Activated effector memory CD4-positive, alpha-beta T cell treated with Interleukin-2 at 50 U/mL for 16 hours (primary cell): ENCODE measurements at places on chromosomes 12 and 14.

DNA sequence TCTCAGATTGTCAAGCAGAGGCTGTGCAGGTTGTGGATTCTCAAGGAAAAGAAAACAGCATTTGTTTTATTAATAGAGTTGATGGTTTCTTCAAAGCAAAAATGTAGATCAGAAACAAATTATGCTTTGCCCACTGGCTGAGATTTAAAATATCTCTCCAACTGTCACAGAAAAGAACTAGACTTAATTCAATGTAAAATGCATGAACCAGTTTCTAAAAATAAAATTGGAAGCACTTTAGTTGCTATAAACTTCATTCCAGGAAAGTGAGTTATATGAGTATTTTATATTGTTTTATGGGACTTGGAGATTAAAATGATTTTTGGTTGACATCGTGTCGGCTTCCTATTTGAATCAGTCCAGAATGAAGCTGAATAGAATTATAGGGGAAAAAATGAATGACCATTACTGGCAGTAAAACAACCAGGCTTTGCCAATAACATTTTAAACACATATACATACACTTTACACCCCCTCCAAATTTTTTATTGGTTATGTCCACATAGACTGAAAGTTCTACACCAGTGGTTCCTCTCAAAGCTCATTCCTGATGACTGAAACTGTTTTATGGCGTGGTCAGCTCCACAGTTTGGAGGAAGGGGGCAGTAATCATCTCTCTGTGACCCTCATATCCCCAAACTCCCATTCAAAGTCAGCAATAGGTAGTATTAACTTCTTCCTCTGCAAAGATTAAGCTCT lies 55.5 kb upstream of the DAAM1 start:
- no peak for DNase-seq

GRCh38 chr12:18719922-18720510 lies 17.8 kb downstream of the PLCZ1 start:
- no peak for DNase-seq

DNA sequence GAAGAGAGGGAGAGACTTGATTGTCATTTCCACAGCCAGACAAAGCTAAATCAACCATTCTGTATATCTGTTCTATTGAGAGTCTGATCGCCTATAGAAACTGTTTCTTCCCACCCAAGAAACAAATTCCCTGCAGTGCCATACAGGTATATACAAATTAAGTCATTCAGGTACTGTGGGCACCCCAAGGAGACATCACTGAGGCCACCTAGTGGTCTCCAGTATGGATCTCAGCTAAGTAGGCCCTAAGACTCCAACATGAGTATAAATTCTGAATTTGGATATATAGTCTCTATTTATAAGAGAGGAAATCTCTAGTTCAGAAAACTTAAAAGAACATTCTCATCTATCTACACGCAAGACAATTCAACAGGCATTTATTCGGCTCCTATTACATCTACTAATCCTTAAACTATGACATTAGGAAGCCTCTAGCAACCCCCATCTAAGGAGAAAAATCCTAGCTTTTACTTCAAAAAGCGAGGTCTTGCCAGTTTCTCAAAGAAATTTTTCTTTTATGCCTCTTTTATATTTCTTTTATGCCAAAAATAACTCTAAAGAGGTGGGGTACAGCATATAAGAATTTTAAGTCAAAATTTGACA lies 62.6 kb downstream of the DCAF5 start:
- DNase-seq = no peak

GRCh38 chr14:24197056-24197450 lies 1.8 kb upstream of the TM9SF1 start:
- no peak for DNase-seq

DNA sequence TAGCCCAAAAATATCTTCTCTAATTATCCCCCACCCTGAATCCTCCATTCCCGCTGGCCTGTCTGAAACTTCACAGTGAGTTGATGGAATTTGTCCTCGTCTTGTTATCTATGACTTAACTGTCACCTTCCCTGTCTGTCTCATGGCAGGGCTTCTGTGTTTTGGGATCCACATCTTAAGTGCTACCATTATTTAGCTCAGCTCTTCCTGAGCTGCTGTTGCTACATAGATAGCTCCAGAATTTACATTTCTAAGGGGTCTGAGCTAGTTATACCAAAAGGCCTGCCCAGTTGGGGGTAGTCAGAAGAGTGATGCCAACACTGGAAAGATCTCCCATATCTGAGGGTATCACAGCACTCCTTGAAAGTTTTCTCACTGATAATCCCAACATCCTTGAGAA lies 57.0 kb upstream of the CDKN3 start:
- no peak for DNase-seq

GRCh38 chr14:95164506-95164905 lies 7.2 kb upstream of the DICER1 start:
- no peak for DNase-seq

DNA sequence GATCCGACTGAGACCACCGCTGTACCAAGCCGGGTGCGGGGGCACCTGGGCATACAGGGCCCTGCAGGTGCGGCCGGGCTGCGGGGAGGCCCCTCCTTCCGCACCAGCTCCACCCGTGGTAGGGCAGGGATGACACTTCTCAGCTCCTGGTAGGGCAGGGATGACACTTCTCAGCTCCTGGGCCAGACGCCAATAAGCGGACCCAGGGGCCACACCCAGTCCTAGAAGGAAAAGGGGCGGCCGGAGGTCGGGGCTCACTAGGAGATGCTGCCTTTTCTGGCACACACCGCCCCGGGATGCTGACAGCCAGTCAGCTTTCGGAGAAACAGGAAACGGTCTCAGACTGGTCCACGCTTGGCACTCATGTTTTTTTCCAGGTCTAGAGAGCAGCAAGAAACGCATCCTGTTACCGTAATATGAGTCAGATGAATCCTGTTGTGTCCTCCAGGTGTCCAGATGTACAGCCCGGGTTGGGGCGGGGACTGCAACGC lies 34.8 kb downstream of the NFKBIA start:
- DNase-seq = no peak

GRCh38 chr14:28952666-28953065 lies 186.1 kb downstream of the FOXG1 start:
- no peak for DNase-seq

- no peak for DNase-seq
These were observed 73.7 kb downstream of the ESR2 start for GRCh38 chr14:64220466-64220865.

- DNase-seq = no peak
These were observed 558.5 kb downstream of the TMTC2 start for GRCh38 chr12:83245156-83245555.

DNA sequence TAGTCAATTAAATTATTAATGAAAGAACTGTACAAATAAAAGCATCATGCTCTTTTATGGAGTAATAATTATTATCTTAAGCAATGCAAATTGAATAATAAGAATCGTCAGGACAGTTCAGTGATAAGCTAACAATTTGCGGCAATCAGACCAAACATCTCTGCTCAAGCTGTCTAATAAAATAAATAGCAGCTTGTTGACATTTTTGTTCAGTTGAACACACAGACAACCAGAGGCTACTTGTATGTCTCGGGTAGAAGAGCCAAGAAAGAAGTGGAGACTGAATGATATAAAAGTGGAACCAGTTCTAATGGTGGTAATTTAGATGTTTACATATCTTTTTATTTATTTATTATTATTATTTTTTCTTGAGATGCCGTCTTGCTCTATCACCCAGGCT lies 57.4 kb upstream of the FOXN3 start:
- DNase-seq = no peak

DNA sequence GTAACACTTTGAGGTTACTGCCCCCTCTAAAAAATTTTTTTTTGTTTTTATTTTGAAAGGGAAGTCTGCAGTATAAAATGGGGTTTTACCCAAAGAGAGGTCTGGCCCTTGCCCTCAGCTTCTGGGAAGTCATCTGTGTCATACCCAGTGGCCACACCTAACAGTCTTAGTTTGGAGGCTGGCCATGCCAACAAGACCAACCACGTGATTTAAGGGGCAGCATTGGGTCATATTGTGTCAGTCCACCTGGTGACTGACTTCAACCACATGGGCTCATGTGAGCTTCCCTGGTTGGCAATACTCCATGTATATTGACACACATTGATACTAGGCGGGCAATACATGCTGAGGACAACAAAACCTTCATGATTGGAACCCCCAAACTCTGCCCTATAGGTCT lies 173.9 kb downstream of the GXYLT1 start:
- no peak for DNase-seq

GRCh38 chr12:66964629-66965028 lies 285.8 kb upstream of the GRIP1 start:
- no peak for DNase-seq

DNA sequence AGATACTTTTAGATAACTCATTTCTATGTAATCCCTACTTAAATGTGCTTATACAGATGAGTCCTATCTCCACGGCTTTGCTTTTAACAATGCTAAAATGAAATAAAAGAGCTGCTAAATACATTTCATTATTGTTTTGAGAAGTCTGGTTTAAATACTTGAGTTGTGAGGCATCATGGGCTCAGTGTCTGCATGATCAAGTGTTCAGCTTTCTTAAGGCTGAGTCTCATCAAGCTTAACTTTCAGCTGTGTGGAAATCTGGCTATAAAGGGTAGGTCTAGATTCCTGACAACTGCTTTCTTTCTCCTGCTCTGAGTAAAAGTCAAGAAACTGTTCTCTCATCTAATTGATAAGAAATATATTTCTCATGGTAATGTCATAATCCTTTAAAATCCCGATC lies 235.4 kb downstream of the FSCB start:
- DNase-seq = no peak

DNA sequence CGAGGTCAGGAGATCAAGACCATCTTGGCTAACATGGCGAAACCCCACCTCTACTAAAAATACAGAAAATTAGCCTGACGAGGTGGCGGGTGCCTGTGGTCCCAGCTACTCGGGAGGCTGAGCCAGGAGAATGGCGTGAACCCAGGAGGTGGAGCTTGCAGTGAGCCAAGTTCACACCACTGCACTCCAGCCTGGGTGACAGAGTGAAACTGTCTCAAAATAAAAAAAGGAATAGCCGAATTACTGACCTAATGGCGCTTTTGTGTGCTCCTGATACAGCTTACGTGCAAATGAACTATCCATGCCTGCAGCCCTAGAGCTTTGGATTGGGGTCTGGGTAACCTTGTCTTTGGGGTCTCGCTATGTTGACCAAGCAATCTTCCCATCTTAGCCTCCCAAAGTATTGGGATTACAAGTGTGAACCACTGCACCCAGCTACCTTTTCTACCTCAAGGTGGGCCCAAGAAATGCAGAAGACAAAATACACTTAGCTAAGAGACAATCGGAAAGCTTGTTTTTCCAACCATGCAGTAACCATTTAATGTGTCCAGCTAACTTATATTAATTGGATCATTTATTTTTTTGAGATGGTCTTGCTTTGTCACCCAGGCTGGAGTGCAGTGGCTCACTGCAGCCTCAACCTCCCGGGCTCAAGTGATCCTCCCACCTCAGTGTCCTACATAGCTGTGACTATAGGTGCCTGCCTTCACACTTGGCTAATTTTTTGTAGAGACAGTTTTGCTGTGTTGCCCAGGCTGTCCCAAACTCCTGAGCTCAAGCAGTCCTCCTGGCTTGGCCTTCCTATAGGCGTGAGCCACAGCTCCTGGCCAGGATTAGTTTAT lies 5.5 kb downstream of the PABPN1 start:
- no peak for DNase-seq

GRCh38 chr14:55347040-55347439 lies 64.6 kb downstream of the ATG14 start:
- no peak for DNase-seq

GRCh38 chr12:90163975-90164374 lies 455.3 kb upstream of the ATP2B1 start:
- no peak for DNase-seq

DNA sequence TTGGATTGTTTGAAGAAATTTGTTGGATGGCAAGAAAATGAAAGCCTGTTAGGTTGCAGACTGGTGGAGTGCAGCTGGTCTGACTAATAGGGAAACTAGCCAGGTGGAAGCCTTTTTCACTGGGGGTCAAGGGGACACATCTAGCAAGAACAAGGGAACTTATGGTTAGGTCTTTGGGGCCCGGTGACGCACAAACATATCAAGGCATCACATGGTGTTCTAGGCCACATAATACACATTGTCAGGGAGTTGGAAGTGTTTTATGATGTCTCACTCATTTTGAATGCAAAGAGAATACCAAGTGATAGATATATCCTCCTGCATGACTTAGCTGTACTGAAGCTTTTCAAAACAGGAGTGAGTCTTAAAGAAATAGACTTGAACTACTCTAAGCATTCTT lies 351.2 kb downstream of the KCNH5 start:
- no peak for DNase-seq

- no peak for DNase-seq
These were observed 11.8 kb upstream of the CD27 start for GRCh38 chr12:6432991-6433390.

- DNase-seq = no peak
These were observed 443.2 kb downstream of the C12orf50 start for GRCh38 chr12:87585882-87586557.

GRCh38 chr12:109739747-109740693 lies 26.4 kb downstream of the FAM222A start:
- no peak for DNase-seq

- no peak for DNase-seq
These were observed 2.3 kb upstream of the PRPH start for GRCh38 chr12:49292729-49293055.

- no peak for DNase-seq
These were observed 16.8 kb downstream of the WNT5B start for GRCh38 chr12:1645819-1646218.

DNA sequence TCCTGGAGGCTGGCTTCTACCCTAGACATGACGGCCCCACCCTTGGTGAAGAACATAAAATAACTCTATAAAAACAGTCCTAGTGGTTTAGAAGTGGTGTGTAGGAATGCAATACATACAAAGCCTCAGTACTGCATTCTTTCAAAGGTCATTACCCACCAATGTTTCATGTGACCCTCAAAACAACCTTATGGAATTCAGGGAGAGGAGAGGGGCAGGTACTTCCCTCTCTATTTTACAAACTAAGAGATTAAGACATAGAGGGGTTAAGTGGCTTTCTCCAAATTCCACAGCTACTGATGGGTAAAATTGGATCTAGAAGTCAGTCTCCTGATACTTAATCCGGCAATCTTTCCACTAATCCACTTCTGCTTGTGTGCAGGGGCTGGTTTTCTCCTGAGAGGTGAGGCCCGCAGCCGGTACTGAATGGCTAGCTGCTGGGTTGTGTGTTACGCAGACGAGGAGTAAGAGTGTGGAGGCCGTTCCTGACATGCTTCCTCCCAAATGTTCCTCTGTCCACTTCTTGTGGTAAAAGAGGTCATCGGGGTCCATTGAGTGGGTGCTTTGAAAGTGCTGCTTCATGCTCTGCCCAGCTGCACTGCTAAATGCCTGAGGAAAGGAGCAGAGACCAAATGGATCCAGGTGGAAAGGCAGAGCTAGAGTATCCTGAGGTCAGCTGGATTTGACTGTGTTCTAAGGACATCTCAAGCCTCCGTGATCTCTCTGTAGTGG lies 16.2 kb downstream of the SLC7A8 start:
- DNase-seq = no peak

- no peak for DNase-seq
These were observed 172.2 kb downstream of the FLRT2 start for GRCh38 chr14:85702191-85702590.

GRCh38 chr12:58414398-58414871 lies 473.1 kb downstream of the ATP23 start:
- no peak for DNase-seq

GRCh38 chr12:2675776-2676175 lies 119.0 kb upstream of the FKBP4 start:
- no peak for DNase-seq
